ENCODE measurements at places on chromosomes 6 and 20.

GRCh38 chr20:10551732-10552724 lies 116.9 kb downstream of the SLX4IP start:
- DNase-seq: peak; percentile 74

- DNase-seq: peak; percentile 72
These were observed 256.1 kb upstream of the RUNX2 start for GRCh38 chr6:45072016-45072415.

GRCh38 chr6:138620630-138621029 lies 121.3 kb upstream of the NHSL1 start:
- no peak for DNase-seq

DNA sequence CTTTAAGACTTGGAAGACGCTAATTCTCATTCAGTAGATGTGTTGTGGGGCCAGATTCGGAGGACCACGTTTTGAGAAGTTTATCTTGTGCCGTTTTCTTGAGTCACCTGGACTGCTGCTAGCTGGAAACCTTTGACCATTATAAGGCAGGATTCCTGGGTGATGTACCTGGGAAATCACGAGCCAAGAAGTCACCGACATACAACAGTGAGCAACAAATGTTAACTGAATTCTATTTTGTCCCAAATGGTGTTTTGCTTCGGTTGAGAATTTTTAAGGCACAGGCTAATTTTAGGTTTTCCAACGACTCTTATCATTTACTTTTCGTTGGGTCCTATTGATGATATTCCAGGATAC lies 93.4 kb upstream of the BTN3A2 start:
- DNase-seq: no peak

DNA sequence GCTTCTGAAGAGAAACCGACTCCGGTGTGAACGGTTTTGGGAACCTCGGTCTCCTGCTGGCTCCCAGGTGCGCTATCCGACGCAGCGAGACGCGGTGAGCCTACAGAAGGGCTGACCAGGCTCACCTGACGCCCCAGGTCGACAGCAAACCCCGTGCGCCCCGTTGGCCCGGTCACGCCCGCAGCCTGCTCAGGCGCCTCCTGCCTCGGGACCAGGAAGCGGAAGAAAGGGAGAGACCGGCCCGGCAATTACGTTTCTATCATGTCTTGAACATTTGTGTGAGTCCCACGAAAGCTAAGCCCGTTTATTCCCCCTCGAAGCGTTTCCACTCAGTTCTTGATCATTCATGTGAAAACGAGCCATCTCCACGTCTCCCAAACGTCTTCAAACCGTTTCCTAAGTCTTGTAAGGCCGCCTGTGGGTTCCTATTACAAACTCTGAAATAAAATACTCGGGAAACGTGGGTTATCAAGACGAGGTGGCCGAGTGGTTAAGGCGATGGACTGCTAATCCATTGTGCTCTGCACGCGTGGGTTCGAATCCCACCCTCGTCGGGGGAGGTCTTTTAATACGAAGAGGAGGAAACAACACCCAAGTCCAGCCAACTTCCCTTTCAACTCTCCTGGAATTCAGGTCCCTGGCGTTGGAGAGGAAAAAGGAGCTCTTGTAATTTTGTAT lies 150.5 kb upstream of the PRSS16 start:
- DNase-seq: no peak

DNA sequence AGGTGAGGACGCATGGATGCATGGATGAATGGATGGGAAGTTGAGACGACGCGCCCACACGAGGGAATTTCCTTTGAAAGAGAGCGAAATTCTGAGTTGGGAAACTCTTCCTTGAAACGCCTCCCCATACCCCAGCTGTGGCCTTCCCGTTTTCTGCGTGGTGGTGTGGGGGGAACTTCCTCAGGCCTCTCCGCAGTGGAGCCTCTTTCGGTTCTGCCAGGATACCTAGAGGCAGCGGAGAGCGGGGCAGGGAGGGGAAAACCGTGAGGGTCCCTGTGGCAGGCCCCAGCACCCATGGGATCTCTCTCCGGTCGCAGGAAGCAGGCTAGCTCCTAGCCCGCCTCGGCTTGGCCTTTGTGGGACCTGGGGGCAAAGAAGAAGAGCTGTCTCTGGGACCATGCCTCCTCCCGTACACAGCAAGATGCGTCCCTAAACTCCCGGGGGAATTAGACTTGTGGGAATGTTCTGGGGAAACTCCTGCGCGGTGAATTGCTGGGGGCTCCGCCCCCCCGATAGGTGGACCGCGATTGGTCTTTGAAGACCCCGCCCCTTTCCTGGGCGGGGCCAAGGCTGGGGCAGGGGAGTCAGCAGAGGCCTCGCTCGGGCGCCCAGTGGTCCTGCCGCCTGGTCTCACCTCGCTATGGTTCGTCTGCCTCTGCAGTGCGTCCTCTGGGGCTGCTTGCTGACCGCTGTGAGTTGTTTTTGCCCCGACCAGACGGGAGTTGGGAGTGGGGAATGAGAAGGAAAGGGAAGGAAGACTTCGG lies at the start of gene CD40:
CD40 (plus strand) TSS at position 611 of the 764 bp plus-strand sequence; CDS start at position 641, 30 bp downstream.
- peak; percentile 39 for DNase-seq

DNA sequence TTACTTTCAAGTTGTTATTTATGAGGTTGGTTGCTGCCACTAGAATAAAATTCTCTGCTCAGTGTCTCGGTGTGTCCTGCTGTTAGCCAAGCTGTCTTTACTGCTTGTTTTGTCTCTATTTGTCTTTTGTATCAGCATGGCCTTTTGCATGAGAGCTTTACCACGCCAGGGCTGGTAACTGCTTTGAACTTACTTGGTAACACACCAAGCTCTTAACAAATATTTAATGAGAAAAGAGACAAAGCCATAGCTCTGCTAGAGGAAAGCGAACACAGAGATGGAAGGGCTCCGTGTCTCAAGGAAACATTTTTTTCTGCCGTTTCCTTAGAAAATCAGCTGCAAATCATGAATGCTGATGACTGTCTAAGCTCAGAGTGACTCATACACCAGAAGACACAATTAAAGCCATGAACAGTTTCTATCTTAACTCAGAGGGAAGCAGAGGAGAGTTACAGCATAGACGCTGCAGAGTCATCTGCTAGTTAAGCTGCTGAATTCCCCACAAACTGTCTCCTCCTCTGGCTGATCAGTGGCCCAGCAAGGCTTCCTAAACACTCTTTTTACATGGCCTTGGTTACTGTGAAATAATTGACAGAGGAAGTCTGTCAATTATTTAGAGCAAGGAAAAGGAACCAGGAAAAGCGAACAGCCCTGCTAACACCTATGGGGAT lies 44.8 kb downstream of the AGPAT4 start:
- DNase-seq: peak; percentile 40

DNA sequence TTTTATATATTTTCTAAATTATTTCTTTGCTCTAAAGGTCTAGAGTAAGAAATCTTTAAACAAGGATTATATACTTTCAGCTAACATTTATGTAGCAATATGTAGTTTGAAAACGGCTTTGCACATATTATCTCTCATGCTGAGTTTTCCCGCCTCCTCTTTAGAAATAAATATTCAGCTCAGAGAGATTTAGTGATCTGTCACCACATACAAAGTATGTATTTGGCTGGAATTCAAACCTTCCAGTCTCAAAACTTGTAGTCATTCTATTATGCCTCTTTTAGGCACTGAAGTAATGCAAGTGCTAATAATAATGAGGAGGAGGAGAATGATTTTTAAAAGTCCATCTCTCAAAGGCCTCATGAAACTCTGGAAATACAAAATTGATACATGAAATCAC lies 525.0 kb downstream of the GRIK2 start:
- no peak for DNase-seq

GRCh38 chr6:145845557-145845956 lies 31.0 kb upstream of the FBXO30 start:
- no peak for DNase-seq

GRCh38 chr20:39294137-39294725 lies 332.1 kb downstream of the DHX35 start:
- DNase-seq: no peak

DNA sequence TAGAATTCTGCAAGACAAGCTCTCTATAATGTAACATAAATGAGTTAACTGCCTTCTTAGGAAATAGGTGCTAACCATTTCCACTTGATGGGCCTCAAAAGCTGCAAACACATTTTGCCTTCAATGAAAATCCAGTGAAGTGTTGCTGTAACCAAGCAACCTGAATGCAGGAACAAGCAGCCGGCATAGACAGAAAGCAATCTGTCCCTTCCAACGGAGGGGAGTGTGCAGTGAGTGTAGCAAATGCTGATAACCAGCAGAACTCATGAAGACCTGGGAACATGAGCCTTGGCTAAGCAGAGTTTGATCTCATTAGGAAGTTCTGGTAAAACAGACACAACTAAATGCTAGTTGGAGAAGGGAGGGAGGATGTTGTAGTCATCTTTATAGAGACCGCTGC lies 697.8 kb downstream of the KIF16B start:
- no peak for DNase-seq

DNA sequence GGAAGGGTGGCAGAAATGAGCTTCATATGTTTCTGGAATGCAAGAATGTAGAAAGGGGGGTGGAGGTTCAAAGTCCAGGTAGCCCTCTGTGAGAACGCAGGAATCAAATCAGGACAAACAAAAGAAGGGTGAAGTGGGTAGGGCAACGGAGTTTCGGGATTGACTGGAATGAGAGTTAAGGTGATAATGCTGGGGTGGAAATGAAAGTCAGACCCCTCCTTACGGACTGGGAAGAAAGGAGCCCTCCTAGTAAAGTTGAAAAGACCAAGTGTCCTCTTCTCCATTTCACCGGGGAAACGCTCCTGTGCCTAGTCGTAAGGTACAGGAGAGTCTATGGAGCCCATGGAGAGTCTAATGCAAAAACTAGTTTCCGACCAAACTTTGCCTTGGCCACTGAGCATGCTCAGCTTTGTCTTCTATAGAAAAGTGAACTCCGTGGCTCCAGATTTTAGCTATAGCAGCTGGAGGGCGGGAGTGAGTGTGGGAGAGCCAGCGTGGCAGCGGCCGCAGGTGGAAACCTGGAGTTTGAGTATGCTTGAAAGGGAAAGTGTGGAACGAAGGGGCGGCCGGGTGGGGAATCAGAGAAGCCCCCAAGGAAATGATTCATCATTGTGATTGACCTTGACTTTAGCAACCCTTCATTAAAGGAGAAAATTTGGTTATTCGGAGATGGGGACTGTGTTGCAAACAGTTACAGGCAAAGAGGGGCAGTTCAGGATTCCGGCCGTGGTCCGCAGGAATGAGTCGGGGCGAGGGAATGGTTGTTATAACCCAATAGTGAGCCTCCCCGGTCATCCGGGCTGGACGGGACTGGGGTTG lies 1.3 kb upstream of the LRRC1 start:
- DNase-seq: peak; percentile 19

DNA sequence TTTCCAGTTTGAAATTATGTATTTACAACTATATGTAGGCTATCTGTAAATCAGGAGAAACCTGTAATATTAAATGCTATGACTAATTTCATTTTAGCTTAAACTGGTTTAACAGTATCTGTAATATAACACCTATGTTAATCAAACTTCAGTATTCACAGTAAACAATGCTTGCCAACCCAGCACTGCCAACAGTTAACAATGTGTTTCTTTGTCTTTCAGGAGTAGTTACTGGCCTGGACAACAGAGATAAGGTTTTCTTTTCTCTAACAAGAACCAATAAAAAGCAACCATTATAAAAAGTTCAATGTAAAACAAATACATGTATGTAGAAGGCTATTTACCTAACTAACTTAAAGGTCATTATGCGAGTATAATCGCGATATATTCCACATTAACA lies 158.8 kb downstream of the CDK19 start:
- DNase-seq: no peak

GRCh38 chr6:167210375-167211294 lies 52.9 kb upstream of the GPR31 start:
- DNase-seq: no peak

DNA sequence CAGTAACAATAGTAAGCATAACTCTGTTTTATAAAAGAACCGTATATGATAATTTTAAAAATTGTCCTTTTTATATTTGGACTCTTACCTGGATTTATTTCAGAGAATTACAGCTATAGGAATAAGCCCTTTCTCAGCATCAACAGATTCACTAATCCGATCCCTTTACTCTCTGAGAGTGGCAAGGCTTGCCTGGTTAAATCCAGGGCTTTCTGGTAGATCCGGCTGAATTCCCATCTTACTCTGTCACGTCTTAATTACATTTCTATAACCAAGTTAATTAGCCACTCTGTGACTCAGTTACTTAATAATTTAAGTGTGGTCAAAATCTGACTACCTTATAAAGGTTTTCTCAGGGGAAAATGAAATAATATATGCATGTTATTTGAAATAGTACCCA lies 294.7 kb downstream of the FRK start:
- no peak for DNase-seq

GRCh38 chr6:7267466-7268091 lies 45.4 kb downstream of the SSR1 start:
- no peak for DNase-seq

GRCh38 chr6:157133856-157134255 lies 189.5 kb downstream of the TMEM242 start:
- no peak for DNase-seq
